ENCODE measurements at places on chromosomes 1 and 21.

- no peak for DNase-seq
Measured at GRCh38 chr1:7470904-7471638, 300.0 kb upstream of the VAMP3 start.

DNA sequence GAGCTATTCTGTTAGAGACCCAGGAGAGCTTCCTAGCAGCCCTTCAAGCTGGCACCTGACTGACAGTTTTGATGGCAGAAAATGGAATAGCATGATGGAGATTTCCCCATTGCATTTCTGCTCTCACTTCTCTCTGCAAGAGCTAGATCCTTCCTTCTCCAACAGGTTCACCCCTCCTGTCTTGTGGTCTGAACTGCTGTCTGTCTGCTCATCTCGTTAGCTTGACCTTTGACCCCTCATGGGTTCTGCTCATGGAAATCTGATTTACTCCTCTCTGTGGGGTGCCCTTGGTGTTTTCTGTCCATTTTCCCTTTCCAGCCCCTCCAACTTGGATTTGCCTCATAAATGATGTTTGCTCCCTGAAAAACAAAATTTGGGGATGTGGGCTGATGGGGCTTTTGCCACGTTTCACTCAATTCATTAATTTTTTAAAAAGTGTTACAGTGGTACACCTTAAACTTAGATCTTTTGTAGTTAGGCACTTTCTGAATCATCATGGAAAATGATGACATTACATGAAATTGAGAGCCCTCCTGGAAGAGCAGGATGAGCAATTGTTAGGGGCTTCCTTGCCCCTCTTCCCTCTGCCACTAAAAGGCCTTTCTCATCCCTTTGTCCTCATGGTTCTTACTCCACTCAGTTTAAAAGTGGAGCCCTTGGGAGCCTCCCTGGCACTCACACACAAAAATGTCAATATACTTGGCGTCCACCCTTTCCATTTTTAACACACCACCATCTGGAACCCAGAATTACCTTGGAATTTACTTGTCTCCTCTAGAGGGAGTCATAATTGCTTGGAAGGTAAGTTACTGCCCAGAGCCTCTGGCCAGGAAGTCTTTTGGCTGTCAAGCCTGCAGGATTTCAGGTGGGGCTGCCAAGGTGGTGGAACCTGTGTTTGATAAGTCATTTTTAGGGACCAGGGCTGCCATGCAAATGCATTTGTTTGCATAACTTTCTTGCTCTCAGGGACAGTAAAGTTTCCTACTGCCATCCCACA is 31.9 kb upstream of the IL19 start:
- DNase-seq = no peak

- no peak for DNase-seq
Measured at GRCh38 chr1:225842074-225842473, 32.1 kb downstream of the EPHX1 start.

DNA sequence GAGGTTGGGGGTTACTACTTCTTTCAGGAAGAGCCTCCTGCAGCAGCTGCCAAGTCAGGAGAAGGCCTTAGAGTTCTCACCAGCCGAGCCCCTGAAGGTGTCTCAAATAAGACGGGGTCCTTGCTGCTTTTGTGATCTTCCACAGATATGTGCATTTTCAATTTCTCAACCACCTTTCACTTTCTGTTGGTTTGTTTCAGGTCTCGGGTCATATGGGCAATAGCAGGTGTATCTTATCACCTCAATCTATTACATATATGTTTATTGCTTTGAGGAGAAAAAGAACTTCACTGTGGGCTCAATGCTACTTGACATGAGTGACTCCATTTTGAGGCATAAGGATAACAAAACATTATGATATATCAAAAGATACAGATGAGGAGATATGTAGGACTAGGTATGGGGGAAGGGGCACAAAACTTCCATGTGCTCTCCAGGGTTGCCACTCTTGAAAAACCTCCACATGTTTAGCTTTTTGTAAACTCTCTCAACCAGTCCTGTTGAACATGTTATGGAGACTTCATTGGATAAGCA is 1171.4 kb upstream of the ADGRL2 start:
- DNase-seq = no peak

GRCh38 chr21:38351961-38352521 is 95.2 kb downstream of the KCNJ15 start:
- DNase-seq = no peak

DNA sequence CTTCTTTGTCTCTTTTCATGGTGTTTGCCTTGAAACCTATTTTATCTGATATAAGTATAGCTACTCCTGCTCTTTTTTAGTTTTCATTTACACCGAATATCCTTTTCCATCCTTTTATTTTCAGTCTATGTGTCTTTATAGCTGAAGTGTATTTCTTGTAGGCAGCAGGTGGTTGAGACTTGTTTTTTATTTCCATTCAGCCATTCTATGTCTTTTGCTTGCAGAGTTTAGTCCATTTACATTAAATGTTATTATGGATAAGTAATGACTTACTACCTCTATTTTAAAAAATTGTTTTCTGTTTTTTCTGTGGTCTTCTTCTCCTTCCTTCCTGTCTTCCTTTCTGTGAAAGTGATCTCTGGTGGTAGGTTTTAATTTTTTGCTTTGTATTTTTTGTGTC is 45.0 kb upstream of the CD55 start:
- no peak for DNase-seq

- DNase-seq = no peak
Measured at GRCh38 chr1:95475686-95476457, 241.9 kb downstream of the RWDD3 start.

GRCh38 chr1:14912839-14913481 is 240.6 kb upstream of the TMEM51 start:
- no peak for DNase-seq

- DNase-seq = no peak
Measured at GRCh38 chr21:36706951-36707762, 8.2 kb downstream of the SIM2 start.

GRCh38 chr1:206581571-206581981 is 30.7 kb downstream of the EIF2D start:
- no peak for DNase-seq

GRCh38 chr1:201088395-201088794 is 23.8 kb downstream of the CACNA1S start:
- no peak for DNase-seq

DNA sequence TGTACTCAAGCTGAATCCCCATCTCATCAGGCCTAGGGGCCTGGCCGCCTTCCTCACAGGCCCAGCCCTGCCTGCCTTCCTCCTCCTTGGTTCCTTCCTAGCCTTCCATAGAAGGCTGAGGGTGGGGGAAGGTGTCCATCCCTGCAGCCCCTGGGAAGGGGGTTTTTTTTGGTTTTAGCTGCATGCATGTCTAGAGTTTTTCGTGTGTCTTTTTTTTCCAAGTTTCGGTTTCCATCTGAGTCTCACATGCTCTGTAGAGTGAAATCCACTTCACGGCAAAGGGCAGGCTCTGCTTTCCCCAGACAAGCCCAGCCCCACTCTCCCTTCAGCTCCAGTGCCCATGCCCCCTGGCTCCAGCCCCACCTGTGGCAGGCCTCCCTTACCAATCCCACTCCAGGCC is 32.1 kb downstream of the GRHL3 start:
- DNase-seq = no peak

DNA sequence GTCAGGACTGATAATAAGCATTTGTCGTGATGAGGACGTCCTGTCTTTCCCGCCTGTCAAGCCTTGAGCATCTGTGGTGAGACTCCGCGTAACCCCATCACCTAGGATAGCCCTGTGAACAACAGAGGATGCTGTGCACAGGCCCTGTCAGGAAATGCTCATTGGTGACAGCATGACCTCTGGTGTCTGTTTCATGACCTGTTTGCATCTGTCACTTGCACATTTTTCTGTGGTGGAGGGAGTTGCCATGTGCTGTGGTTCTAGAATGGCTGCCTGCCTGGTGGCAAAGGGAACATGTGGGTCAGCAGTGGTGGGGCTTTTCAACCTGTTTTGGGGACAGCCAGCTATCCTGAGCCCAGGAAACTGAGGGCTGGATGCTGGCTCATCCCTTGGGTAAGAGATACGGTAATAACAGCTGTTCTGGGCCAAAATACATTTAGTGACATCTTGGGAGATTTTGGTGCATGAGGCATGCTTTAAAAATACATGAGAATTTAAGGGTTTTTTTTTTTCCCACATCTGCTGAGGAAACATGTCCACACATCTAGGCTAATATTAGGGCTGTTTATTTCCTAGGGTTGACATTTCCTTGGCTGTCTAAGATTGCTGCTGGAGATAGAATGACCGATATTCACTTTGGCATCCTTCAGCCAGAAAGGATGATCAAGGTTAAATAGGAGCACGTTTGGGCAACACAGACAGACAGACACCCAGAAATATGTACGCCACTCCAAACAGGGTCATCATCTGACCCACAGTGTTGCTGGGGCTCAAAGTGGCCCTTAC is 52.9 kb downstream of the KCNC4 start:
- no peak for DNase-seq

DNA sequence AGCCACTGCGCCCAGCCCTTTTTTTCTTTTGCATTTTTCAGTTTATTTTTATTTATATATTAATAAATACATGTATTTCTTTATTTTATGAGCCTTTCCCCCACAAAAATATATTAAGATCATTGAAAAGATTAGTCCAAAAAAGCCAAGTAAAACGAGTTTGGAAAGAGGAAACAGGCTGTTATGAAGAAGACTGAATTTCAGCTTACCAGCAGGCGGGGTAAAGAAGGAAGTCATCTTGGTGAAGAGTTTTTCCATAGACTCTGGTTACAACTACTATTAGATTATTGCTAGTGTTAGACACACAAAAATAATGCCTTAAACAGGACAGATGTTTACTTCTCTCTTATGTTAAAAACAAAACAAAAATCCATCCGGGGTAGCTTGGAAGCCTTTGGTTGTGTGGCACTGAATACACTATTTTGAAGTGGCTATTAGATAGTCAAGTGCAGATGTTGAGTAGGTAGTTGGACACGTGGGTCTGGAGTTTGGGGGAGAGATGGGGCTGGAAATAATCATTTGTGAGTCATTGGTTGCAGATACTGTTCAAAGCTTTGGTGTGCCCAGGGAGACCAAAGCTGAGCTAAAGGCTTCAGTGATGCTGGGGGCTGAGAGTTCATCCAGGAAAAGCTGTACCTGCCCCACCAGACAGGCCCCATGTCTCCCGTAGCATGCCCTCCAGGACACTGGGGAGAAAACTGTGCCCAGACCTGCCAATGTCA is 8.7 kb upstream of the LRRC71 start:
- DNase-seq = no peak

DNA sequence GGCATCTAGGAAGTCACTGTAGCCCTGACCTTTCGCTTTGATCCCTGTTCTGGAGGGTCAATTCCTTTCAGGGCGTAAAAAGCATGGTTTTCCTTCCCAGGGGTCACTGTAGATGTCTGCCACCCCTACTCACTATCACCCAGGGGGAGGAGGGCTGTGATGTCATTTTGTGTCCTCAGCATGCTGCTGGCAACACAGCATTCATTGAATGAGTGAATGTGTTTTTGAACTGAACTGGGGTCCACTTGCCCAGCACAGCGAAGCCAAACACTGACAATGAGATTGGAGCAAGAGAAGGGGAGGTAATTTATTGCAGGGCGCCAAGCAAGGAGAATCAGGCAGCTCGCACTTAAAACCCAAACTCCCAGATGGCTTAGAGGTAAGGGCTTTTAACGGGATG is 78.2 kb upstream of the PGBD5 start:
- DNase-seq = no peak

GRCh38 chr1:94061513-94062443 is 59.2 kb downstream of the ABCA4 start:
- DNase-seq = no peak

DNA sequence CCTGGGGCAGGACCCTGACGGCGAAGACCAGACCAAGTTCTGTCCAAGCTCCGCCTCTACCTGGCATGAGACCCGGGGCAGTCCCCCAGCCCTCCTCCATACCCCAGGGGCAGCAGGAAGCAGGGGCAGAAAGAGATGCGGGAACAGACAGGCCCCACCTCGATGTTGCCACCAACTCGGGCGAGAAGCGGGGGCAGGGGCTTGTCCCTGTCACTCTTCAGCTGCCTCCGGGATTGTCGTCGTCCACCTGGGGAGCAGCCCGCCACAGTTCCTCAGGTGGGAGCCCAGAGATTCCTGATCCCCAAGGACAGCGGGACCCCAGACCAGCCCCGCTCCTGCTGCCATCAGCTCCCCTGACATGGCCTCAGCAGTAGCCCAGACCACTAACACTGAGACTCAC is 54.8 kb downstream of the CHD5 start:
- no peak for DNase-seq

DNA sequence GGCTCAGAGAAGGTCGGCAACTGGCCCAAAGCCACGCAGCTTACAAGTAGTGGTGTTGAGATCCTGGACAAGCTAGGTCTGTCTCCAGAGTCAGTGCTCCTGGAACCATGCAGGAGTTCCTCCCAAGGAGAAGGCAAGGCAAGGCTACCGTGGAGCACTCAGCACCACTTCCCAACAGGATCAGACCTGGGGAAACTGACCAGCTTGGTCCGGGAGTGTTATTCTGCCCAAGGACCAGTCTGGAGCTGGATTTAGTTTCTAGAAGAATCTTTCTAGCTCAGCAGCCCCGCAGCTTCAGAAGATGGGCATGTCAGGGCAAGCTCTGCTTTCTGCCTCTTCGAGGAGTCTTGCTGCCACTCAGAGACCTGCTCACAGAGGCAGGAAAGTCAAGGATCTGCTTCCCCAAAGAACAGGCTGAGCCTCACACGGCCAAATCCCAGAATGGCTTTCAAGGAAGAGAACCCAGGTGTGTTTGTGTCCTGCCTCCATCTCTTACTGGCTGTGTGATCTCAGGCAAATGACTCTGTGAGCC is 302.8 kb downstream of the MATN1 start:
- no peak for DNase-seq

DNA sequence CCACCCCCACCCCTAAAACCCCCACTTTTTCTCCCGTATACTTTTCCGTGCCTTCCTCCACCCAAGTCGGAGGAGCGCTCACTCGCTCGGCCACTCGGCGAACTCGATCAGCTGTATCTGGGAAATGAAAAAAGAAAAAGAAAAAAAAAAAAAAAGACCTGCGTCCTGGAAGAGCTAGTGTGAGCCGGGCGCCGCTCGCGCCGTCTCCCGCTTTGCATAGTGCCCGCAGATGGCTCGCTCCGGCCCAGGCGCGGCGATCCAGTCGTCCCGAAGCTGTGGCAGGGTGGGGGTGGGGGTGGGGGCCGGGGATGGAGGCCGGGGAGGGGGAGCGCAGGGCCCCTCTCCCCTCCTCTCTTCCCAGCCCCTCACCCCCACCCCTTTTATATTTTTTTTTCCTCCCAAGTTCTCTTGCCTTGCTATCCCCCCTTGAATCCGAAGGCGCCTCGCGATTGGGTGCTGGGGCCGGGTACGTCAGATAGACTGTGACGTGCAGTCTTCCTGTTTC is 299 bp upstream of the PROX1 start:
- DNase-seq = peak; percentile 90

DNA sequence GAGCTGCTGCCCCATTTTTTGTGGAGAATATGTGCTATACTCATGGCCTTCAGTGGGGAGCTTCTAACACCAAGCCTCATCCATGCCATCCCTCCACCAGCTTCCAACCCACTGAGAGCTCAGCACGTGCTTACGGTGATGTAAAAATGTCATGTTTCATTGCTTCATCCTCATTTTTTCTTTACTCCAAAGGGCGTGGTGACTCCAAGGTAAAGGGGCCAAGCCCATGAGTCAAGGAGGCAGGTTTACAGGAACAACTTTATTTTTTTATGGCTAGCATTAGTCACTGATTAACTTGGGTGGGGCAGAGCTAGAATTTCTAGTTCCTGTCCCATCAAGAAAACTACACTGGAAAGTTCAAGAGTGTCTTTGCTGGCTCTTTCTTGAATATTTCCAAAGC is at the start of gene C1orf226:
TSS of gene C1orf226 (plus strand) at position 346 of the 400 bp plus-strand sequence. CDS start 174 bp downstream, outside the sequence.
- no peak for DNase-seq

- no peak for DNase-seq
Measured at GRCh38 chr1:160499631-160500030, 23.4 kb downstream of the SLAMF6 start.
